HL-60 (cell line): ENCODE measurements at places on chromosomes 1 and 21.

- DNase-seq, result no peak
These were observed 233.7 kb downstream of the NCAM2 start for GRCh38 chr21:21231913-21232312.

DNA sequence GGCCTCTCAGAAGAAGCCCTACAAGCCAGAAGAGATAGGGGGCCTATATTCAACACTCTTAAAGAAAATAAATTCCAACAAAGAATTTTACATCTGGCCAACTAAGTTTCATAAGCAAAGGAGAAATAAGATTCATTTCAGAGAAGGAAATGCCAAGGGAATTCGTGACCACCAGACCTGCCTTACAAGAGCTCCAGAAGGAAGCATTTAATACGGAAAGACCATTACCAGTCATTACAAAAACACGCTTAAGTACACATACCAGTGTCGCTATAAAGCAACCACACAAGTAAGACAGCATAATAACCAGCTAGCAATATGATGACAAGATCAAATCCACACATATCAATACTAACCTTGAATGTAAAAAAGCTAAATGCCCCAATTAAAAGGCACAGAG is 704.9 kb upstream of the CHRM3 start:
- no peak for DNase-seq

- DNase-seq, result no peak
These were observed 63.6 kb upstream of the VAMP3 start for GRCh38 chr1:7707527-7707926.

DNA sequence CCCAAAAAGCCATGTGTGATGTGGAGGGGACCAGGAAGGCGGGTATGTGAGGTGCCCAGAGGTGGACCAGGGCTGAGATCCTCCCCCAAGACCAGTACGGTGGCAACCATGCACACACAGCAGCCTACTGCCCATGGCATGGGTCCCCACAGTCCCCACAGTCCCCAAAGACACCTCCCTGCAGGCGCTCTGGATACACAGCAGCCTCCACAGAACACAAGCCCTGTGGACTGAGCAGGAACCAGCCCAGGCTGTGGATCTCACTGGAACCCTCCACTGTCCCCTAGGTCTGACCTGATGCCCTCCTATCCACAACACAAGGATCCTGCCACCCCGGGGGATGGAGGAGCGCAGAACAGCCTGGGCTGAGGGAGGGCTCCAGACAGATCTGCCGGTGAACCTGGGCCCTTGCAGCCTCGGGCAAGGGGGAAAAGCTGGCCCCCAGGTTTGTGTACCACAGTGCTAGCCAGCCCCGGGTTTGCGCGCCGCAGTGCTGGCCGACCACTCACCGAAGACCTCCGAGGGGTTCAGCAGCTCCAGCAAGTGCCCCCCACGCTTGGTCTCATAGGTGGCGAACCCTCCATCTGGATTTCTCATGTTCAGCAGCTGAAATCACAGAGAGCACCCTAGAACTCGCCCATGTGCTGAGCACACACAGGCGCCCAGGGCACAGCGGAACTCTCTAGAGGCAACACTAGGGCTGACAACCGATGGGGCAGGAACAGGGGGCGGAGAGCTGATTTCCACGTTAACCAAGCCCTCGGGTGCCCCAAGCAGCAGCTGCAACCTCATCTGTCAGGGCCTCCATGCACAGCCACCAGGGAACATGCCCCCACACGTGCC is 22.1 kb upstream of the SPATC1L start:
- DNase-seq, result no peak

DNA sequence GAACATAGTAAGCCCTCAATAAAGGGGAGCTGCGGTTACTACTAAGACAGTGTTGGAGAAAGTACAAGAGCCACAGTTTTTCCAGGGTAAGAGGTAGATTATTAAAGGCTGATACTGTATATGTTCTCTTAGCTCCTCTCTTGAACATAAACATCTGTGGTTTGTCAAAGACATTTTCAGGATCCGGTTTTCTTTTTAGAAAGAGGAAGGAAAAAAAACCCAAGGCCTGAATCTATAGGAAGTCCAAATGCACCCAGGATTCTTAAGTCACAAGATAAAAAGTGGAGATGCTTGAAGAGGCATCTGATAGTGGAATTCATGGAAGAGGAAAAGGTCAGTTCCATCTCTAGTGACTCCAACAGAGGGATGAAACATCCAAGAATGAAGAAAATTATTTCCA is 24.6 kb upstream of the SLC45A3 start:
- no peak for DNase-seq

- DNase-seq, result no peak
These were observed 2.3 kb downstream of the TENT5C start for GRCh38 chr1:117608115-117608615.
